ENCODE measurements at places on chromosomes 5 and 9.

DNA sequence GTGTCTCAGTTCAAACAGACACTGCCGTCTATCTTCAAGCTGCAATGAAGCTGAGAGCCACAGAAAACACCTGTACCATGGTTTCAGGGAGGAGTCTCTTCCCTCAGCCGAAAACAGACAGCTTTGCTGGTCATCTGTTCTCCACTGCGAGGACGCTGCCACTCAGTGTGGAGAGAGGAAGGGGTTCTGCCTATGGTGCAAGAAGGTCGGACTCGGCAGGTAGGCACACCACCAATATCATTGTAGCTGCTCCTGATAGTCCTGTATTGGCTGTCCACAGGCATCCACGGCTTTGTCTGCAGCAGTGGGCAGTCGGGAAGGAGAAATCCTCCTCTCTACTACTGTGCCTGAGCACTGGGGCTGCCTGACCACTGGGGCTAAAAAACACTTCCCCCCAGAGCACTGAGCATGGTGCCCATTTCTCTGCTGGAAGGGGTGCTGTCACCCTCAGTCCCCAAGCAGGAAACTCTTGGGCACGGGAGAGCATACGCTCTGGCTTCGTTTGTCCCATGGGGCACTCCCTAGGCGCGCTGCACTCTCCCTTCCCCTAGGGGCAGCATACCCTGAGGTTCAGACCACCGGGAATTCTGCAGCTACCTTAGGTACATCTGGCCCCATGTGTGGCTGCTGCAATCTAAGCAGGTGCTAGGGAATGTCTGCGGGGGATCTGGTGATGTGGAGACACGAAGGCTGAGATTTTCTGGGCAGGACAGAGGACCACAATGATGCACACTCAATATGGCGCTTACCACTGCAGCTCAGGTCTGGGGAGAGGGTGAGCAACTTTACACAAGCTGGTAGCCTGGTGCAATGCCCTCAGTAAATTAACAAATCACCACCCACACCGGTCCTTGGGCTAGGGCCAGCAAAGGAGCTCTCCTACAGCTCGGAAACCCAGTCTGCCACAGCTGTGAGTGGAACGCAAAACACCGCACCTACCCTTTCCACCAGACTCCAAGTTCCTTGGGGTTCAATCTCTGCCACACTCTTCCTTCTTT, 880.9 kb upstream of the SEMA6A start:
- H3K27ac ChIP-seq, result no peak overlapping the region
- H3K27me3 ChIP-seq, result no peaks in the 10 kb centered on the region
- H3K4me3 ChIP-seq, result peak overlapping the region; percentile 67
- H3K36me3 ChIP-seq, result no peaks in the 10 kb centered on the region
- DNase-seq, result no peak
- no peaks in the 10 kb centered on the region for H3K4me1 ChIP-seq

DNA sequence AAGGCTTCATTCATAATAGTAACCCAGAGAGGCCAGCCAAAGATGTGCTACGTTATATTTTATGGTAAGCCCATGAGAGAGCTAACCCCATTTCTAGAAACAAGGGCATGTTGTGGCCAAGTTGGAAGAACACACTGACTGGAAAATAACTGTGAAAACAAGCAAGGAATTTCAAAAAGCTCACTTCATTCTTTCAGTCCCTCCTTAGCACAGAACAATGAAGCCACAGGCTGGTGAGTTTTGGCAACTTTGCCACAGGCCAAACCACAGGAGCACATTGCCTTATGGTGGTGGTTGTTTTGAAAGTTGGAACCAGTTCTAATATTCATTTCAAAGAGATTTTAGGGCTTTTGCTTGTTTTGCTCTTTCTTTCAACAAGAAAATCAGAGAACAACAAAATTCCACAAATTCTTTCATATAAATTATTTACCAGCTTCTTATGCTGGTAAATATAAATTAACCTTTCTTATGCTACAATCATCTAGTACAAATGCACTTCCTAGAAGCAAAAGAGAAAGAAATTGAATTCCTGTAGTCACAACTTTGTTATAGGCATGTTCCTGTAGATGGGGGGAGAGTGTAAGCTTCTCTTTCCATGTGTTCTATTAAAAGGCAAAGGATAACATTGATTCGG, 225.4 kb upstream of the RFX3 start:
- no peak for DNase-seq
- no peak overlapping the region for H3K4me3 ChIP-seq
- H3K4me1 ChIP-seq, result peaks cover 13% of the 10 kb centered on the region
- H3K27ac ChIP-seq, result no peak overlapping the region
- peaks cover 12% of the 10 kb centered on the region for H3K27me3 ChIP-seq

DNA sequence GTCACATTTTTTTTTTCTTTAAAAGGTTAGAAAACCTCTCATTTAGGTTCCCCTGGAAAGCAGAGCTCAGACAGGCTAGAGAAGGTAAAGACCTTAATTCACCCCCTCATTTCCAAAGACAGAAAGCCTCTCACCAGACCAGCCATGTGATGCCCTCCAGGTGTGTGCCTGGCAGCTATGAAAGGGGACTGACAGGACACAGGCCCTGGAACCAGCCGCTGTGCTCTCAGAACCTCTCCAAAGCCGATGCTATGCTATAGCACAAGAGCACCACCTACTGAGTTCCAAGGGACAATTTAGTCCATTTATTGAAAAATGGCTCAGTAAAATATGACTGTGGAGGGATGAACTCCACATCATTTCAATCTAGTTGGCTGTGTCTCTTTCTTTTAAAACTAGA, 48.8 kb downstream of the FANCC start:
- H3K36me3 ChIP-seq, result no peaks in the 10 kb centered on the region
- H3K4me3 ChIP-seq, result no peak overlapping the region
- no peaks in the 10 kb centered on the region for H3K27me3 ChIP-seq
- no peak overlapping the region for H3K27ac ChIP-seq
- H3K4me1 ChIP-seq, result peaks cover 12% of the 10 kb centered on the region

- no peak overlapping the region for H3K27ac ChIP-seq
- H3K27me3 ChIP-seq, result no peaks in the 10 kb centered on the region
- peaks cover 6% of the 10 kb centered on the region for H3K4me1 ChIP-seq
- H3K4me3 ChIP-seq, result no peak overlapping the region
- DNase-seq, result no peak
These were observed 33.8 kb downstream of the ERP44 start for GRCh38 chr9:100064872-100065581.

DNA sequence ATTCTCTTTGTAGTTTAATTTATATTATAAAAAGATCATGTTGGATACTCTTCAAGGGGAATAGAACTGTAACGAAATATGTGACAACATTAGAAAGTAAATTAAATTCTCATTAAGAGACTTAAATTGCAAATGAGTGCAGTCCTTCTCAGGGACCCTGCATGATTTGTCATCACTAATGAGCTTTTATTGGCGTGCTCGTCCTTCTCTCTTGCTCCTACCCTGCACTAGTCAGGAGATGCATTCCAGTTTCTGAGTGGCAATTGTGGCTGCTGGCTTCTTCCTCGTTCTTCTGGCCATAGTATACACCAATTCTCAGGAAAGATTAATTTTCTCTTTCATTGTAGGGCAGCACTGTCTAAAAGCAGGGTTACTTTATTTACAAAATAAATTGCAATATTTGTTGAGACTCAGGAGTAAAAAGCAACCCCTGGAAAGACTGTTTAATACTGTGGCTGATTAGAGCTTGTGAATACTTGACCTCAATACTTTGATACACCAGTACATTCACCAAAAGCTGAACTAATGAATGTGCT, 376.3 kb upstream of the CHD1 start:
- DNase-seq, result no peak
- no peaks in the 10 kb centered on the region for H3K27me3 ChIP-seq
- H3K36me3 ChIP-seq, result no peaks in the 10 kb centered on the region
- H3K27ac ChIP-seq, result no peak overlapping the region
- H3K4me3 ChIP-seq, result no peak overlapping the region
- no peaks in the 10 kb centered on the region for H3K4me1 ChIP-seq

- H3K4me1 ChIP-seq, result peaks cover 14% of the 10 kb centered on the region
- H3K4me3 ChIP-seq, result no peak overlapping the region
- H3K36me3 ChIP-seq, result peaks cover 28% of the 10 kb centered on the region
- peak overlapping the region; percentile 69 for H3K27ac ChIP-seq
- no peaks in the 10 kb centered on the region for H3K27me3 ChIP-seq
- no peak for DNase-seq
These were observed 123.1 kb downstream of the DROSHA start for GRCh38 chr5:31408814-31409213.

GRCh38 chr5:141851195-141851874, 26.9 kb downstream of the PCDH1 start:
- H3K36me3 ChIP-seq, result no peaks in the 10 kb centered on the region
- no peak for DNase-seq
- H3K4me3 ChIP-seq, result peak overlapping the region; percentile 2
- peaks cover 6% of the 10 kb centered on the region for H3K27me3 ChIP-seq

- H3K4me3 ChIP-seq, result no peak overlapping the region
- no peaks in the 10 kb centered on the region for H3K4me1 ChIP-seq
- no peak overlapping the region for H3K27ac ChIP-seq
- H3K36me3 ChIP-seq, result no peaks in the 10 kb centered on the region
- peaks cover 6% of the 10 kb centered on the region for H3K27me3 ChIP-seq
These were observed 76.5 kb downstream of the SEC61B start for GRCh38 chr9:99298614-99299013.

DNA sequence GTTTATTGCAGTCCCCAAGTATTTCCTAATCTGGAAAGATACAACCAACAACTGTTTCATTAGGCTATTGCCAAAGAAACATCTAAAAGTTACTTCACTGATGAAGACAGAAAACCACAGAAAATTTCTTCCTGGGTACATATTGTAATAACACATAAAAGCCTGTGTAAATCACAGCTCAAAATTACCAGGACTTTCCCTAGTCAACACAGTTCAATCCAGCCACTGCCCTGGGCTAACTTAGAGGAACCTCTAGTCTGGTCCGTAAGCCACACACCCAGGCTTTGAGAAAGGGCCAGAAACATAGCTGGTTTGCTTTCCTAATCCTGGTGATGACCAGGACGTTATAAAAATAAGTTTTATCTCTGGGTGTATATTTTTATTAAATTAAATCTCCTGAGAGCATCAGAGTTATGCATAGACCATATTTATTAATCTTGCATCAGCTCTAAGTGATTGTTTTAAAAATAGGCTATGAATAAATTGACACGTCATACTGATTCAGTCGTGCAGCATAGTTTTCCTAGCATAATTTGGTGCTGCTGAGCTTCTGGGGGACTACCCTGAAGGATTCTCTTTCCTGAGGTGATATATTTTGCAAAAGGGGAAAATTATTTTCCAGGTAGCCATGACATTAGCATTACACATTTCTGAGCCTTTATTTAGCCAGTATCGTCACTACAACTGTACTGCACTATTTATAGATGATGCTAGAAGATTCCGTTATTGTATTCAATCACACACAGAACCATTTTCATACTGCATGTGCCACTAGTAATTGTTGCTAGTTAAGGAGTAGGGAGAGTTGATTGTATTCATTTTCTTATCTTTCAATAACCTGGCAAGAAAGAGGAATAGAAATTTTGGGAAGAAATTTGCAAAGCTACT, 12.6 kb upstream of the MUSK start:
- no peak overlapping the region for H3K27ac ChIP-seq
- H3K4me1 ChIP-seq, result no peaks in the 10 kb centered on the region
- H3K4me3 ChIP-seq, result no peak overlapping the region
- DNase-seq, result no peak

Data from activated T-cell treated with anti-CD3 and anti-CD28 coated beads, Interleukin-2, amount 50 U/mL, for 72 hours (primary cell).